ENCODE measurements at places on chromosomes 1 and 21.
A peak's percentile ranks its signal among the peaks of the same experiment; 100 is the strongest.

GRCh38 chr1:172929006-172929405, 121.7 kb downstream of the TNFSF18 start:
- DNase-seq, result no peak

GRCh38 chr1:178232949-178233348, 139.0 kb downstream of the RASAL2 start:
- no peak for DNase-seq

- no peak for DNase-seq
Observed at GRCh38 chr1:226730836-226731235, 8.2 kb downstream of the ITPKB start.

GRCh38 chr21:37405629-37406028, 39.1 kb downstream of the DYRK1A start:
- DNase-seq, result no peak

DNA sequence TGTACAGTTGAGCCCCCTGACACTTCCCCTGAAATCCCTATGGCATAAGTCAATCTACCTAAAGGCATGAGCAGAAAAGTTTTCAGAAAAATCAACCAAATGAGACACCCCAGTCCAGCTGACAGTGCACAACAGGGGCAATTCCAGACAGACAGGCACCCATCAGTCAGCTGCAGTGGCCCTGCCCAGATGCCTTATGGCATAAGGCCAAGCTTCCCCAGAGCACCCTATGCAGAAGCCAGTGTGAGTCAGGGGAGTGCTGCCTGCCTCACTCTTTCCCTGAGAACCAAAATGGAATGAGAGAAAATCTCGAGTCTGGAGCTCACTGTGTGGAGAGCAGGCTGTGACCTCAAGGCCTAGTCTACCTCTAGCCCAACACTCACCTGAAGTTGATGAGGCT, 38.1 kb downstream of the MRAP start:
- no peak for DNase-seq

DNA sequence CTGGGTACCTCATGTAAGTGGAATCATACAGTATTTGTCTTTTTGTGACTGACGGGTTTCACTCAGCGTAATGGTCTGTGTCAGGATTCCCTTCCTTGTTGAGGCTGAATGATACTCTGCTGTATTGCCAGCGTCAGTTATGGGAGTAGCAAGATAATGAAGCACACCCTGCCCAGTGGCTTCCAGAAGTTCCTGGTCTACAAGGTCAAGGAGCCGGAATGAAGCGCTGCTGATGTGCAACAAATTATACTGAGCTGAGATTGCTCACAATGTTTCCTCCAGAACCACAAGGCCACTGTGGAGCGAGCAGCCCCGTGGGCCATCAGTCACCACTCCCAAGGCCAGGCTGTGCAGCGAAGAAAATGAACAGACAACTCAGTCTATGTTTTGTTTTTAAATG, 24.0 kb upstream of the TDRD10 start:
- no peak for DNase-seq

DNA sequence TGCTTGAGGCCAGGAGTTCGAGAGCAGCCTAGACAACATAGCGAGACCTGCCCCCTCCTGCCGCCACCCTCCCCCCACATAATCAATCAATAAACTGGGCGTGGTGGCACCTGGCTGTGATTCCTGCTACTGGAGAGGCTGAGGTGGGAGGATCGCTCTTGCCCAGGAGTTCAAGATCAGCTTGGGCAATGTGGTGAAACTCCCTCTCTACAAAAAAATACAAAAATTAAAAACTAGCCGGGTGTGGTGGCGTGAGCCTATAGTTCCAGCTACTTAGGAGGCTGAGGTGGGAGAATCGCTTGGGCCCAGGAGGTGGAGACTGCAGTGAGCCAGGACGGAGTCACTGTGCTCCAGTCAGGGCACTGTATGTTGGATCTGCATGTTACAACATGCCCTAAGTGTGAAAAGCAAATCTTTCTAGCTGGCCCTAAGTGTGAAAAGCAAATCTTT, 7.0 kb upstream of the MDM4 start:
- no peak for DNase-seq

DNA sequence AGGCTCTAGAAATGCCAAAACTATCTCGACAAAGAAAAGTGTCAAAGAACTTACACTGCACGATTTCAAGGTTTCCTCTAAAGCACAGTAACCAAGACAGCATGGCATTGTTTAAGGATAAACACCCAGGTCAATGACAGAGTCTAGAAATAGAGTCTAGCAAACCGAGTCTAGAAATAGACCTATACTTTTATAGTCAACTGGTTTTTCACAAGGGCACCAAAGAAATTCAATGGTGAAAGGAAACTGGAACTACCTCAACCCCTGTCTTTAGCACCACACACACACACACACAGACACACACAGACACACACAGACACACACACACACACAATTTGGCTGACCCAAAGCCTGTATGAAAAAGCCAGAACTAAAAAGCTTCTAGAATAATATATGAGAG, 67.1 kb upstream of the PGBD5 start:
- no peak for DNase-seq

DNA sequence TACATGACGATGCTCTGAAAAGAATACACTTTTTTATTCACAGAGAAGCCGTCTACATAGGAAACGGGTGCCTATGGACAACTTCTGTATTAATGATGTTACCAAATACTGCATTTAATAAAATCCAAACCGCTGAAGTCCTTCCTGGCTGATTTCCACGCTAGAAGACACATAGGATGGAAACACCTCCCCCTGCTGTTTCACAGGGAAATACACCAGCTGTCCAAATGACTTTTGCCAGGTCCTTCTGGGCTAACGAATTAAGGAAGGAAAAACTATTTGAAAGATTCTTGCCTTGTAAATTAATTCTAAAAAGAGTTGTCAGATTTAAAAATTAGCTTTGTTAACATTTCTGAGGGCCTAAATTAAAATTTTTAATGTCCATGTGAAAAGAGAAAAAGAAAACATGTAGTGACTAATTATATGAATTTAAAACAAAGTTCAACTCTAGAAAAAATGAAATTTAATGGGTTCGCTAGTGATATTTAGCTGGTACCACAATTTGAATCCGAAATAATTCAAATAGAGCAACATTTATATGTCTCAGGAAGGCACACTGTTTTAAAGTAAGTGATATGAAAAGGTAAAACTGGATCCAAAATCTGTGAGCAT, 146.0 kb downstream of the RERE start:
- peak; percentile 28 for DNase-seq

DNA sequence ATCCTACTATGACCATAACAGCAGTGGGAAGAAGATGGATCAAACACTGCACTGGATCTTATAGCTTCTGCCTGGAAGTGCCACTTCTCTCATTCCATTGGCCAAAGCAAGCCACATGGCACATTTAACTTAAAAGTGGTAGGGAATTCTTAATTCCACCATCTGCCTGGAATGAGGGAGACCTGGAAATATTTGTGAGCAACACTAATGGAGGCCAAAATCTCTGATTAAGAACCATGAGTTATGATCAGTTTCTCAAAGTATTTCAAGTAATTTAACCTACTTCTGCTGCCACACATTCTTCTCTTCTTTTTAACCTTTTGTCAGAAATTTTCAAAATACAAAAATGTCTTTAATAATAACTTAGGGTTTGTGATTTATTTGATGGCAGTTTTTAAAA, 154.0 kb upstream of the C1orf87 start:
- no peak for DNase-seq

GRCh38 chr1:93603106-93603505, 78.5 kb downstream of the BCAR3 start:
- DNase-seq, result no peak

GRCh38 chr1:88461007-88461406, 223.1 kb upstream of the PKN2 start:
- no peak for DNase-seq

DNA sequence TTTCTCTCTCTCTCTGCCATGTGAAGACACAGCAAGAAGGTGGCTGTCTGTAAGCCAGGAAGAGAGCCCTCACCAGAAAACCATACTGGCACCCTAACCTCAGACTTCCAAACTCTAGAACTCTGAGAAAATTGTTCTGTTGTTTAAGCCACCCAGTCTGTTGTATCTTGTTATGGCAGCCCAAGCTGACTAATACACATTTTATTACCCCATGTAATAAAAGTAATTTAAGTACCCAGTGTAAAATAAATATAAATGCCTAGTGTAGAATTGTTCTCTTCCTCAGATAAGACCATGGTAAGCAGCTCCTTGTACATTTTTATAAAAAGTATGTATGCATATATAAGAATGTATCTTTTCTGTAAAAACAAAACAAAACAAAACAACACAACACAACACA, 119.7 kb downstream of the DTL start:
- DNase-seq, result no peak

GRCh38 chr1:37537378-37537777, 16.7 kb downstream of the SNIP1 start:
- no peak for DNase-seq

- DNase-seq, result no peak
Observed at GRCh38 chr21:36706482-36706852, 7.6 kb downstream of the SIM2 start.

GRCh38 chr21:45356653-45357435, 48.1 kb upstream of the COL18A1 start:
- no peak for DNase-seq

- no peak for DNase-seq
Observed at GRCh38 chr21:44017601-44018000, 5.5 kb downstream of the TRAPPC10 start.

GRCh38 chr1:228891272-228892034, 156.2 kb downstream of the RHOU start:
- DNase-seq, result no peak

- DNase-seq, result no peak
Observed at GRCh38 chr1:72111662-72112061, 170.7 kb downstream of the NEGR1 start.

DNA sequence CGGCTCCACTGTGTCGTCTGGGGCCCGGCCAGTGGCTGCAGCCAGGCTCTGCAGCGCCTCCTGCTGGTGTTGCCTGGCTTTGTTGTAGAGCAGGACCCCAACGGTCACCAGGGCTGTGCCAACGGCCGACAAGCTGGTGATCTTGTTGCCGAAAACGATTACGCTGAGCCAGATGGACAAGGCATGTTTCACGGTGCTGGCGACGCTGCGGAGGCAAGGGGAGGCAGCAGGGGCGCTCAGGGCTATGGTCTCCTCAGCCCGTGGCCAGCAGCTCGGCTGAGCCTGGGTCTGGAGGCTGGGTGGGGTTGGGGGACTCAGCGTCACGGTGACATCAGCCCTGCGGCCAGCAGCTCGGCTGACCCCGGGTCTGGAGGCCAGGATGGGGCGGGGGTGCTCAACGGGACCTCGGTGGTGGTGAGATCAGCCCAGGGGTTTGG, 7.0 kb upstream of the CDK11B start:
- no peak for DNase-seq

DNA sequence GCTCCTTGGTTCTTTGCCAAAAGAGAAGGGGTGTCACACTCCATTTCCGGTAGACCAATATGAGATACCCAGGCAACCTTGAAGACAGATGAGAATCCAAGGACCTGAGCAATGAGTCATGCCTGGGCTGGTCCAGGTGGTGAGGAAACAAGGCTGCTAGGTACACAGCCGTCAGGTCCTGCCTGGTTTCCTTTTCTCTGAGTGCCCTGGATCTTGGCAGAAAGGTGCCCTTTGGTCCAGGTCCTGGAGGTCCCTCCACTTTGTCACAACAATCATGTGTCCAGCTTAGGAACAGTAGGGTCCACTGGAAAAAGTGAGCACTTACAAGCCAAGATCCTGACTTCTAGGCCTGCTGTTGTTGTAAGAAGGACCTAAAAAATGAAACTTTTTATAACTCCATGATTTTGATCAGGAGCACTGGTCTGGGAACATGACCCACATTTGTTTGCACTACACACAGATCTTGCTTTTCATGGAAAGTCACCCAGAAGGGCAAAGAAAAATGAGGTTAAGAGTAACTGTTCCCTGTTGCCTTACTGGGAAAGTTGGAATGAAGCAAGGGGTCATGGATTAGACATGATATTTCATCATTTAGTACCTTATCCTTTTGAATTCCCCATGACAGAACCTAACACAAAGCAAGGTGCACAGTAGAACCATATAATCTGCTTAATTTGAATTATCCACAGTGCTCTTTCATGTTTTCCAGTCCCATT, 94.7 kb downstream of the PAPPA2 start:
- DNase-seq, result no peak

GRCh38 chr1:148263906-148264255, 111.8 kb upstream of the NBPF11 start:
- no peak for DNase-seq

DNA sequence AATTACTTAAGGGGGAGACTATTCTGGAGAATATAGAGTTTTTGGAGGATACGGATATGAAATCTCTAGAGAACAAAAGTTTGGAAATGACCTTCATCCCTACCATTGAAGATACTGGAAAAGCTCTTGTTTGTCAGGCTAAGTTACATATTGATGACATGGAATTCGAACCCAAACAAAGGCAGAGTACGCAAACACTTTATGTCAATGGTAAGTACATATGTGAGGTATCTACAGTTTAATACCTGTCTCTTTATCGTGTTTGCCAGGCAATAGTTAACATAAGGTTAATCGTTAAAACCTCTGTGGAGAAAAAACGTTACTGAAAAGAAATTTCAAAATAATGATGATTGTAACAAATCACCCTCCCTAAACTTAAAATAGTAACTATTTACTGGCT, 11.8 kb downstream of the VCAM1 start:
- DNase-seq, result no peak

DNA sequence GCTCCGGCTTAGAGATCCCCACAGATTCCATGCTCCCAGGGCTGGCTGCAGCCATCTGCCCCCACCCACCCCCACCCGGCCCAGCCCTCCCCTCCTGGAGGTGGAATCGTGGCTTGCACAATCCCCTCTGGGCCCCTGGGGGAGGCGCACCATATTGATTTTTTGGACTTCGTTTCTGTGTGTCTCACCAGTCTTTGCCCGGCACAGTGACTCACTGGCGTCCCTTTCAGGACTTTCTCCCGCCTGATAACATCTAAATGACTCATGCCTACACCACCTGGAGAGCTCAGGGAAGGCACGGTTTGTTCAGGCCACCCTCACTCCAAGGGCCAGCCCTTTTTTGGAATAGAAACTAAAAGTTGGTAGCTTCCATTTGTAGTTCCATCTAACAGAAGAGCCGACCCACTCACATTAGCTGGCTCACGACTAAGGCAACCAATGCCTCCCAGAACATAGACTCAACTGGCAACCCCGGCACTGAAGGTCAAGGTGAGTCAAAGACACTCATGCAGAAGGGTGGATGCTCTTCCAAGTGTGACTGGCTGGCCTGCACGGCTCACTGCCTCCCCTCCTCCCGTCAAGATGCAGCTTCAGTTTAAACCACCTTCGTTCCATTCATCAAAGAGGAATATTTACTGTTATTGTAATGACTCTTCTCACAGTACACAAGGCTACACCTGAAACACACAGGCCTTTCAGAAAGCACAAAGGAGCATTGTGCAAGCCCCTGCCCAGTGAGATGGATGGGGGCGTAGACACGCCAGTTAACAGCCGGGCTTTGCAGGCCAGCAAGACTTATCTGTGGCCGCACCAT, 18.1 kb upstream of the ETS2 start:
- DNase-seq, result no peak

DNA sequence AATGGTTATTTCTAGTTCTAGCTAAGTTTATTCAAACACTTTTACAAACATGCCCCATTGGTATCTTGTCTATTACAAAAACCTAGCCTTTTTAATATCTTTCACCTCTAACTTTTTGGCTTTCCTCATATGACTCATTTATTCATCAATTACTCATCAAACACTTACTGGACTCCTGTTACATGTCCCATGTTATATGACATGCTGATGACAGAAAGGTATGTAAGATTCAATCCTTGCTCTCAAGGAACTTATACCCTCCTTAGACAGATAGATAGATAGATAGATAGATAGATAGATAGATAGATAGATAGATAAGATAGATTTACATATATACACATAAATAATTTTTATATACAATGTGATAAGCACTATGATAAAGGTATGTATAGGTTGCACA, 33.9 kb upstream of the INSL5 start:
- DNase-seq, result no peak

- no peak for DNase-seq
Observed at GRCh38 chr1:2564815-2565374, 8.7 kb downstream of the TNFRSF14 start.

Measured in GM19239 (cell line).